ENCODE measurements at places on chromosomes 12 and 14. TPM values are rescaled to one million over a fixed set of nuclear protein-coding genes. Genes with fewer than 3 reads are reported as not detected.

DNA sequence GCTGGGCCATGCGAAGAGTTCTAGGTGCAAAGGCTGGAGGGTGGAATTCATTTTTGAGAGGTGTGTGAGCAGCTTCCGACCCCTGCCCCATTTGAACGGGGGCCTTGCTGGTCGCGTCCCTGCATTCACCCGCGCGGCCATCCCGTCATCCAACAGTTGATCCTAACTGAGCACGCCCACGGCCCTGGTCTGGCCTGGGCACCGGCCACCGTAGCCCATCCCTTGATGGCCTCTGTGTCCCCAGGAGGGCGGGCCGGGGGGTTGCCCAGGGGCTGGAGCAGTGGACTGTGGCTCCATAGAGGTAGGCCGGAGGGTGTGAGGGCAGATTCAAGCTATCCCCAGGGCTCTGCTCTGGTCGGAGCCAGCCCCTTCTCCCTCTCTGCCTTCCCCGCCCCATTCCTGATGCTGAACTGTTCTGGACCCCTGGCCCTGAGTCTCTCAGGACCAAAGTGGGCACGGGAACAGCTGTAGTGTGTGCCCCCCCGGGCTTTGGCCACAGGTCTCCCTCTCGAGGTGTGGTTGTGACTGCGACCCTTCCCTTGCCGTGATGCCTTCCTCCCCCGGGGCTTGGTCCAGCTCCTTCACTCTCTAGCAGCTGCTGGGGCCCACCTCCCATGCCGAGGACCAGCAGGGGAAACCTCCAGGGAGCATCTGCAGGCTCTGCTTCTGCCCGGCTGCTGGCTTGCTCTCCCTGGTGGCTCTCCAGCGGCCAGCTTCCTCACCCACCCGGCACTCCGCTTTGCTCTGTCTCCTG lies 9.1 kb downstream of the MEG3 start:
- DNase-seq = no peak

DNA sequence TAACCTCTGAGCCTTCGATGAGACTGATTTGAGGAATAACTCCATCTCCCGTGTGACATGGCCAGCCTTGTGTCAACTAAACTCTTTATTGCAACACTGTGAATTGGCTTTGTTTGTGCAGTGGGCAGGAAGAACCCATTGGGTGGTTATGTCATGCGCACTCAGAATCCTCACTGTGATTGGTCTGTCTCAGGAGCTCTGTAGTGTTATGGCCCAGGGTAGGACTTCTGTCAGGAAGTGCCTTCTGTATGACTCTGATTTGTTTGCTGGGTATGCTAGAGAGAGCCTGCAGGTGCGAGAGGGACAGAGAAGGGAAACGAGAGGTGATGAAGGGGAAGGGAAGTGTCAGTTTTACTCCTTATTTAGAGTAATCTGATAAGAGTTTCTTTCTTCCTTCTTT lies 71.5 kb upstream of the DCD start:
- no peak for DNase-seq

IQSEC3 gene
- total RNA-seq = 8.0 TPM

TPPP2 gene
- total RNA-seq = not detected

DNA sequence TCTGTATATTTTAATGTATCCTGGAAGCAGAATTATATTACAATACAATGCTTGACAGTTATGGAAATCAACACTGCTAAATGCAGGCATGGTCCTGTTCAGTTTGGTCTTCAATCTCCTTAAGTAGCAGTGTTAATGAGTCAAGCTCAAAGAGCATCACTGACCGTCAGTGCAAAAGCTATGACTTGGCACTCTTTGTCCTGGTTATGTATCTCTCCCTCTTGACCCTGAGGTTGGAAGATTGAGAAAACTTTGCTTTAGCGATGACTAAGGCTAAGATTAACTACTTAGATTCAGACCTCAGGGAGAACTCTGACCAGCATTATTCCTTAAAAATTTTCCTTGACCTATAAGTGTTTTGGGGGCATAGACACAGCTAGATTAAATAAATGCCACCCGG lies 10.9 kb downstream of the CLEC7A start:
- DNase-seq = no peak

TMEM229B gene
- 20.0 TPM for total RNA-seq

DNA sequence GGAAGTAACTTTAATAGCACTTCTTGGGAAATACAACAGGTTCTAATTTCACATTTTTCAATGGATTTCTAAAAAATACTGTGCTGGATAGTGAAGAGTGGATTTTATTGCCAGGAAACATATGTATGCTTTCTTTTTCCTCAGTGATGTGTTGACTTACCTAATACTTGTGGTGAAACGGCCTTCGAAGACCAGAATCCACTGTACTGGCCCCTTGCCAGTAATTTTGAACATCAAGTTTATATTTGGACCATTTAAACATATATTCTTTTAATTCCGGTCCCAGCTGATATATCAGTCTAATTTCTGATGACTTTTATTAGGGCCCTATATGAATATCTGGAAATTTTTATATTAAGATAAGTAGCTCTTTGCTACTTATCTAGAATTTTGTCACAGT lies 1.8 kb downstream of the MSRB3 start:
- DNase-seq = no peak

GRCh38 chr12:116343331-116343884 lies 65.9 kb upstream of the MED13L start:
- DNase-seq = no peak

- no peak for DNase-seq
Measured at GRCh38 chr12:38153737-38154061, 162.9 kb upstream of the ALG10B start.

DNA sequence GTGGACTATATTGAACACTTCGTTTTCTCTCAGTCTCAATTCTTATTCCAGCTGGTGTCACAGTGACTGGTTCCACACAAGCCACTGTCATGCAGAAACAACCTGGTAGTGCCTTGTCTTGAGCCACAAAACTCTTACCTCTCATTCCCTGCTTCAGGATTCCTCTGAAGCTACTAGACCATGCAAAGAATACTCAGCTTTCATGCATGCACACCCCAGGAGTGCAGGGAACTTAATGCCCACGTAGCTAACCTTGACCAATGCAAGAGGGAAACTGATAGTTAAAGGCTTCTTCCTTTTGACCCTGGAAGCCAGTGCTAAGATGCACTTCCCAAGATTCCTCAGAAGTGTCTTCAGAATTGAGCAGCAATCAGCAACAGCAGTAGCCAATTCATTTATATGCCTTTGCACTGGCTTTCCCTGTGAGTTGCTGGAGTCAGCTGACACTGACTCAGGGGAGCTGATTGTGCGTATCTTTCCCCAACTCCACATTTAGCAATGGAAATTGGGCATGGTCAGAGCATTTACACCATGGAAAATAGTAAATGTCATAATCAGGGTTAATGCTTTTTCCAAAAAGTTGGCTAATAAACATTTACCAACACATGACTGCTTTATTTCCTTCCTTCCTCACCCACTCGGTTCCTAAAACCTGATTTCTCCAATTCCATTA lies 113.6 kb upstream of the SLC35F4 start:
- no peak for DNase-seq

GRCh38 chr12:118377021-118377883 lies 897 bp downstream of the SUDS3 start:
- DNase-seq = no peak

NGB gene
- not detected for total RNA-seq

DNA sequence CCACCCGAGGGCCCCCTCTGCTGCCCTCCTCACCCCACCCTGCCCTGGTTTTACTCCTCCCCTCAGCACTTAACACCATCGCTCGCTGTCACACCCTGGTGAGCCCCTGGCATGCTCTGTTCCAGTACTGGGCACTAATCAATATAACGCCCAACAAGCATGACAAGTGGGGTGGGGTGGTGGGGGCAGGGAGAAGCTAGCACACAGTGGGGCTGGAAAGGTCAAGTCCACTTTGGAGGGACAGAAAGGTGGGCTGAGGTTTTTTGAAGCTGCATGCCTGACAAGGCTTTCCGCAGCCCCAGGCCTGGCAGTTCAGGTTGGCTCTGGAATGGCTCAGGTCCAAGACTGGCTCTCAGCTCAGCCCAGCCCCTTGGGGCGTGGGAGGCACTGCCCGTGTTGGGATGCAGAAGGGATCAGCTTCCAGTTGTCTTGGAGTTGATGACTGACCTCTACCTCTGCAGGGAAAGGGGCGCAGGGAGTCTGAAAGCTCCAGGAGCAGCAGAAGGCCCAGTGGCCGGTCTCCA lies 34.1 kb downstream of the PLEKHG3 start:
- no peak for DNase-seq

GRCh38 chr14:44963775-44964380 lies 1.9 kb downstream of the TOGARAM1 start:
- no peak for DNase-seq

- DNase-seq = no peak
Measured at GRCh38 chr14:103160321-103161053, 37.2 kb downstream of the TNFAIP2 start.

- DNase-seq = no peak
Measured at GRCh38 chr12:132162508-132163031, 18.3 kb downstream of the NOC4L start.

C14orf180 gene
- not detected for total RNA-seq

GRCh38 chr12:46944771-46945170 lies 119.0 kb upstream of the SLC38A4 start:
- no peak for DNase-seq

- no peak for DNase-seq
Measured at GRCh38 chr12:62248873-62249272, 11.3 kb upstream of the USP15 start.

- no peak for DNase-seq
Measured at GRCh38 chr12:3746758-3747157, 6.2 kb downstream of the CRACR2A start.

GRCh38 chr12:34298176-34298970 lies 276.1 kb downstream of the ALG10 start:
- no peak for DNase-seq

DNA sequence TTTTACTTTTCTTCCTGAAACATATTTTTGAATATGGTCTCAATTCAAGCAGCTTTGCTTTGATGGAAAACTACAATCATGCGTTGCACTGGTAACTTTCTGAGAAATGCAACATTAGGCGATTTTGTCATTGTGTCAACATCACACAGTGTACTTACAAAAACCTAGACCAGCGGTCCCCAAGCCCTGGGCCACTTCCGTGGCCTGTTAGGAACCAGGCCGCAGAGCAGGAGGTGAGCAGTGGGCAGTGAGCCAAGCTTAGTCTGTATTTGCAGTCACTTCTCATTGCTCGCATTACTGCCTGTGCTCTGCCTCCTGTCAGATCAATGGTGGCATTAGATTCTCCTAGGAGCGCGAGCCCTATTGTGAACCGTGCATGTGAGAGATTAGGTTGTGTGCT lies 163.7 kb upstream of the NOVA1 start:
- DNase-seq = no peak

KIF26A gene
- total RNA-seq = 0.26 TPM

- DNase-seq = no peak
Measured at GRCh38 chr14:104174051-104174450, 35.7 kb downstream of the KIF26A start.

GRCh38 chr12:28925719-28926376 lies 223.2 kb upstream of the FAR2 start:
- no peak for DNase-seq

DNA sequence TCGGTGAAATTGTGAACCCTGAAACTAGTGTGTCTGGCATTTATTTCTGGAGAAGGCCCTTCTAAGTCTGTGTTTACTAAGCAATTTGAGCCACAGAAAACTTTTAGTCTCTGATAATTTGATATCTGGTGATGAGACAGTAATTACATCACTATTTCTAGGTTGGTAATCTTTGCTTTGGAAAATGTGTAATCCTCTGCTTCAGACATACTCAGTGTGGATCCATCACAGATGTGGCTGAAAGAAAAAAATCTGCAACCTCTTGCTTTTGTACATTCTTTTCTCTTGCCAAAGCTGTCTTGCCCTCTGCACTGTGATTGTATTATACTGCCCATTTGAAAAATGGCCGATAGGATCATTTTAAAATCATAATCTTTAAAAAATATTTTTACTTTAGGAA lies 78.1 kb downstream of the PELI2 start:
- no peak for DNase-seq

GRCh38 chr12:110647631-110648040 lies 33.7 kb downstream of the TCTN1 start:
- DNase-seq = no peak

DNA sequence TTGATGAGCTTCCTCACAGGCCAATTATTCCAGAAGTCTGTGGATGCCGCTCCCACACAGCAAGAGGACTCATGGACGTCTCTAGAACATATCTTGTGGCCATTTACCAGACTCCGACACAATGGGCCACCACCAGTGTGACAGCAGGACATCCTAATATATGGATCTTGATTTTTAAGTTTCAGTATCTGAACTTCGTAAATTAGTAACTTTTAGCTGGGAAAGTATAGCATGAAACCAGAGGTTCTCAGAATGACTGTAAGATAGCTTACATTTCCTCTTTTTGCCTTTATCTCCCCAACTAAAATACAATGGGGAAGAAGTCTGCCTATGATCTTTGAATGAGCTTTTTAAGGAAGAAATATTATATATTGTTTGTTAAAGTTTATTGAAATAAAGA lies 87.0 kb downstream of the DNAI7 start:
- DNase-seq = no peak

DIO2 gene
- not detected for total RNA-seq

GLT1D1 gene
- total RNA-seq = not detected

DCTN2 gene
- 81.0 TPM for total RNA-seq

DNA sequence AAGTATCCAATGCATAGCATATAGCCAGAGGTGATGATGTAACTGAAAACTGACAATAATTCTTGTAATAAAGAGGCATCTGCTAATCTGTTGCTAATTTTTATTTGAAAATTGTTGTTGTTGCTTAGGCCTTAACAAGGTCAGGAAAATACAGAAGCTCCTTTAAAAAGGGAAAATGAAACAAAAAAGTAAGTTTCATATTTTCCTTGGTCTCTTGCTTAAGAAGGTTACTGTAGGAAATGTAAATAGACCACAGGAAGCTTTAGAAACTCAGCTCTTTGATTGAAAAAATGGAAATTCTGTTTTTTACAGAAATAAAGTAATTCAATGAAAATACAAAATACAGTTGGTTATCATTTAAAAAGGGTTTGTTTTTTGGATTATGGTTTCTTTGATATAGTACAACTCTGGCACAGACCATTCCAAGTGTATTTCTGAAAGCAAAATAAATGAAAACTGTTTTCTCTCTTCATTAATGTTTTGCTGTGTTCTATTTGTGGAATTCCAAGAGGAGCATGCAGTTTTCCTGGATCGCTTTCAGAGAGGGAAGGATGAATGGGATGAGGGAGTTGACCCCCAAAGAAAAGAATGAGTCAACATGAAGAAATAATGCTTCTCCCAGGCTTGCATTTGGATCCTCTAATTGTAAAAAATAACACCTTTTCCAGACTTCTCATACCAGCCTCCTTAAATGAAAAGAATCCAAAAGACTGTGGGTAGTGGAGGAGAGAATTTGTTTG lies 398.0 kb upstream of the FAR2 start:
- DNase-seq = no peak

GRCh38 chr12:82440885-82441284 lies 82.6 kb downstream of the METTL25 start:
- DNase-seq = no peak

- no peak for DNase-seq
Measured at GRCh38 chr12:24759155-24759554, 189.7 kb downstream of the BCAT1 start.

LRTM2 gene
- total RNA-seq = not detected
